ENCODE measurements at places on chromosomes 5 and 9. TPM values are rescaled to one million over a fixed set of nuclear protein-coding genes. Genes with fewer than 3 reads are reported as not detected.

- H3K27ac ChIP-seq = no peak overlapping the region
- DNase-seq = peak; percentile 7
- H3K27me3 ChIP-seq = no peaks in the 10 kb centered on the region
- H3K4me3 ChIP-seq = no peak overlapping the region
- no peaks in the 10 kb centered on the region for H3K4me1 ChIP-seq
These were observed 128.0 kb downstream of the SLC1A3 start for GRCh38 chr5:36734422-36734821.

DNA sequence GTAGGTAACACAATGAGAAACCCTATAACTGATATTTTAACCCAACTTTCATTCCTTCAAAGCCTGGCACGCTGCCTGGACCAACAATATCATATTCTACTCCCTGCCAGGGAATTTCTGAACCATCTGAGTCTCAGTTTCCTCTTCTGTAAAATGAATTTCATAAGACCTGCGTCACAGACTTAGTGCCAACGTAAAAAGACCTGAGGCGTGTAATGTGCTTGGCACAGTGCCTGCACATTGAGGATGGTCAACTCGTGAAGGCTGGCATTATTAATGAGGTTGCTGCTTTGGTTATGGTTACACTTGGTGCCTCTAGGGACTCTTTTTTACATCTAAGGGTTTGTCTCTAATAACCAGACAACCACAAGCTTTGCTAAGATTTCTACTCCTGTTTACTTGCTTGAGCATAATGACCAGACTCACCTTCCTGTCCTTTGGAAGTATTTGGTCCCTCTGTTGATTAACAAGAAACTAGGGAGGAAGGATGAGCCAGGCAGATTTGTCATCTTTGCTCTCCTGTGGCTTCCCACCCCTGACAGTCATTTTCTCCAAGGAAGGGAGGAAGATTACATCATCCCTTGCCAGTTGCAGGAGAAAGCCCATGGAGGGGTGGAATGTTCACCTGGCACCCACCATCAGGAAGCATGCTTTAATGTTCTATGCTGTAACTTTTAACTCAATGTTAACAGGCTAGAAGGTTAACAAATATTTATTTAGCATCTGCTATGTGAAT is 79.0 kb downstream of the PAPPA start:
- H3K4me1 ChIP-seq = peaks cover 3% of the 10 kb centered on the region
- peak; percentile 10 for DNase-seq
- H3K27ac ChIP-seq = no peak overlapping the region
- H3K36me3 ChIP-seq = no peaks in the 10 kb centered on the region
- H3K4me3 ChIP-seq = no peak overlapping the region

CBY3 gene
- not detected for total RNA-seq

DNA sequence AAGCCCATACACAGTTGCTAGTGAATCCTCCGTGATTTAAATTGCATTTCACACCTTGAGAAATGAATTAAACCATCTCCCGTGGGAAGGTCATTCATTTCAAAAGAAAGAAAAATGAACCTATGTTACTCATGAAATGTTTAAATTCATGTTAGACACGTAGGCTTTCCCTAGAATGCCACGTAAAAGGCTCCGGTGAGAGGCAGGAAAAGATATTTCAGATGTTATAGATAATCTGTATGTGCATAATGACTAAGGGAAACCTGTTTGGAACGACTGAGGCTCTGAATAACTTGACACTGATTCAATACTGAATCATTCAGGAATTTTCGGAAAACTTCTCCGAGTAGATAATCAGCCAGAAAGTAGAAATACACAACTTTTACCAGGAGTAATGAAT is 134.3 kb upstream of the ICE1 start:
- H3K4me1 ChIP-seq = no peaks in the 10 kb centered on the region
- no peaks in the 10 kb centered on the region for H3K36me3 ChIP-seq
- DNase-seq = no peak
- H3K4me3 ChIP-seq = no peak overlapping the region

- H3K36me3 ChIP-seq = no peaks in the 10 kb centered on the region
- H3K4me3 ChIP-seq = no peak overlapping the region
- H3K27ac ChIP-seq = no peak overlapping the region
- no peaks in the 10 kb centered on the region for H3K4me1 ChIP-seq
- H3K27me3 ChIP-seq = no peaks in the 10 kb centered on the region
These were observed 25.2 kb downstream of the DUSP1 start for GRCh38 chr5:172745838-172746237.

DNA sequence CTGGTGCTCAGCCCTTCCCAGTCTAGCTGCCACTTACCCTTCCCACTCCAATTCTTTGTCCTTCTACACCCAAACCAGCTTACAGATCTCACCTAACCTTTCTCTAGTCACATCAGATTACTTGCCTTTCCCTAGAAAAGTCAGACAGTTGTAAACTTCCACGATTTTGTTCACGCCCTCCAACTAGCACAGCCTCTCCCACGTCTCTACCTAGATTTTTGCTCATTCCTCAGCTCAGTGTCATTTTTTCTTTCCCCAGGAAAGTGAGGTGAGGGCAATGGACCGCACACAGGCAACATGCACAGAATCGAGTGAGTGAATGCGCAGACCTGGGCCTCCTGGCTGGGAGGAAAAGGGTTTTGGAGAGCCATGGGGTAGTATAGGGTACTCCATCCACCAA is 20.9 kb upstream of the PRUNE2 start:
- H3K4me3 ChIP-seq = no peak overlapping the region
- DNase-seq = no peak
- H3K36me3 ChIP-seq = no peaks in the 10 kb centered on the region
- no peaks in the 10 kb centered on the region for H3K4me1 ChIP-seq

GRCh38 chr5:80315244-80315643 is 4.6 kb upstream of the SPZ1 start:
- H3K36me3 ChIP-seq = no peaks in the 10 kb centered on the region
- no peaks in the 10 kb centered on the region for H3K4me1 ChIP-seq

DNA sequence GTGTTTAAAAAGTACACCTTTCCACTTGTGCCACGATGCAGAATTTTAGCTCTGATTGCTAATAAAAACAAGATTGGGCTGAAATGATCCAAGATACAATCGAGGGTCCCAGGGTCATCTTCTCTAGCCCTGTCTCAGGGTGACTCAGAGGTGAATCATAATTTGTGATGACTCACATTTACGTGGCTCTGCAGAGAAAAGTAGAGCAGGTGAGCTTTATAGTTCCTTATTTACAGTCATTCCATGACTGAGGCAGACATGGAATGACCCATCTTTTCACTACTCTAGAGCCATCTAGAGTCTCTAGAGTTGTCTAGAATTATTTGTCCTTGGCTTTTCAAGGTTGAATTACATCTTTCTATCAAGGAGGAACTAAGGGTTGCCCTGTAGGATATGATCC is 155.2 kb downstream of the GAS1 start:
- H3K27ac ChIP-seq = no peak overlapping the region
- no peak for DNase-seq
- H3K4me3 ChIP-seq = no peak overlapping the region
- no peaks in the 10 kb centered on the region for H3K36me3 ChIP-seq
- no peaks in the 10 kb centered on the region for H3K4me1 ChIP-seq

DNA sequence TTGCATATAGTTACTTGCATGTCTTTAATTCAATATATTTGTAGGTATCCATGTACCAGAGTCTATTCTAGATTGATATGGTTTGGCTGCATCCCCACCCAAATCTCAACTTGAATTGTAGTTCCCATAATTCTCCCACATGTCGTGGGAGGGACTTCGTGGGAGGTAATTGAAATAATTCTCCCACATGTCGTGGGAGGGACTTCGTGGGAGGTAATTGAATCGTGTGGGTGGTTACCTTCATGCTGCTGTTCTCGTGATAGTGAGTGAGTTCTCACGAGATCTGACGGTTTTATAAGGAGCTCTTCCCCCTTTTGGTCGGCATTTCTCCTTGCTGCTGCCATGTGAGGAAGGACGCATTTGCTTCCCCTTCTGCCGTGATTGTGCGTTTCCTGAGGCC is 16.5 kb downstream of the FBXL7 start:
- no peaks in the 10 kb centered on the region for H3K27me3 ChIP-seq
- H3K36me3 ChIP-seq = no peaks in the 10 kb centered on the region
- peaks cover under 1% of the 10 kb centered on the region for H3K4me1 ChIP-seq

GRCh38 chr9:133327834-133328484 is 8.0 kb downstream of the SURF6 start:
- H3K36me3 ChIP-seq = peaks cover 25% of the 10 kb centered on the region
- H3K4me3 ChIP-seq = no peak overlapping the region
- DNase-seq = no peak
- H3K27ac ChIP-seq = peak overlapping the region; percentile 8
- no peaks in the 10 kb centered on the region for H3K27me3 ChIP-seq

DNA sequence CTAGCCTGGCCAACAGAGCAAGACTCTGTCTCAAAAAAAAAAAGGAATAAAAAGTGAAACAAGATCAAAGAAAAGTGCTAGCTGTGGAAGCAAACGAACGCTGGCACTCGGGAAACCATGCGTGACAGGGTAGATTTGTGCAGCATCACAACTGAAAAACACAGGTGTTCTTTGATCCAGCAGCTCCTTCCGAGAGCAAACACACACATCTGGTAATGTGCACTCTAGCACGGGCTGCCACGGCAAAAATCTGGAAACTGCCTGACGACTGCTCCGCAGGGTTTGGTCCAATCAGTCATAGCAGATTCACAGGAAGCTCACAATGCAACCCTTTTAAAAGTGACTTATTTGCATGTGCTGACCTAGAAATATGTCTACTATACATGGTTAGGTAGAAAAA is 80.0 kb downstream of the SYK start:
- no peak overlapping the region for H3K4me3 ChIP-seq
- no peak overlapping the region for H3K27ac ChIP-seq
- H3K36me3 ChIP-seq = peaks cover 4% of the 10 kb centered on the region
- H3K27me3 ChIP-seq = no peaks in the 10 kb centered on the region

TLE1 gene
- 56.7 TPM for total RNA-seq

DNA sequence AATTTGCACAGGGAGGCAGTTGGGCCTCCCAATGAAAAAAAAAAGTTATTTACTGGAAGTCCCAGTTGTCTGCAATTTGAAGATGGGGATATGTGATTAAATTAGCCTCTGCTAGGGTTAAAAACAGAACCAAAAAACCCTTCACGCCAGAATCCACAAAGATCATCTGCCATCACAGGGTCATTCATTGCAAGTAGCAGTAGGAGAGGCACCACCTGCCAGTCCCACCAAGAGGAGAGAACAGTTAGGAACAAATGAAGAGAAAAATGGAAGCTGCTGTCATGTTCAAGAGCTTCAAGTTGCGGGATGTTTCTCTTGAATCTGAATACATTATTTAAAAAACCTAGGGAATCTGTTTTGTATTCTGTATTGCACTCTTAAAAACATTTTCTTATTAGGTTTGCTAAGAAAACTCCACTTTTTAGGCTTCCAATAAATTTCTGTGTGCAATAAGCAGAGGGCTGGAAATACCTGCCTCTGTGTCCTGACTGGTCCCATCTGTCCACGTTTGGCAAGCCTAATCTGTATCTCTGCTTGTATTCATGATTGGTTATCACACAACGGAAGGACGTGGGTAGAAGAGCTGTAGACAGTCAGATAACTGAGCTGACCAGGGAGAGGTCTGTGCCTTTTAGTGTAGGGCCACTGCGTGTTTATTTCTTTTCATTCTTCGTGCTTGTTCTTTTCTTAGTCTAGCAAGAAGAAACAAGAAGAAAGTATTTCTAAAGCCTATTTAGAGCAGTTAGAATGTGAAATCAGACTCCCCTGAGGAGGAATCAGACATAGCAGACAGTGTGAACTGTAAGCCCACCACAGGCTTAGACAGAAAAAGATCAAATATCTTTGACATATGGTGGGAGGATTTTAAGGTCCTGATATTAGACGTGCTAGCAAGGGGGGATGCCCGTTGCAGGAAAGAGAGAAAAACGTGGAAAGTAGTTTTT is 630.6 kb upstream of the SEMA6A start:
- H3K4me3 ChIP-seq = no peak overlapping the region
- no peak overlapping the region for H3K27ac ChIP-seq
- H3K27me3 ChIP-seq = no peaks in the 10 kb centered on the region
- no peaks in the 10 kb centered on the region for H3K4me1 ChIP-seq
- DNase-seq = no peak

CATSPER3 gene
- total RNA-seq = not detected

GRCh38 chr5:148909040-148909439 is 82.6 kb downstream of the ADRB2 start:
- H3K36me3 ChIP-seq = no peaks in the 10 kb centered on the region
- H3K4me3 ChIP-seq = no peak overlapping the region
- no peaks in the 10 kb centered on the region for H3K27me3 ChIP-seq

Measured in thyroid gland (tissue), 4 donors.